ENCODE measurements at places on chromosomes 7 and 10.
A peak's percentile ranks its signal among the peaks of the same experiment; 100 is the strongest.

DNA sequence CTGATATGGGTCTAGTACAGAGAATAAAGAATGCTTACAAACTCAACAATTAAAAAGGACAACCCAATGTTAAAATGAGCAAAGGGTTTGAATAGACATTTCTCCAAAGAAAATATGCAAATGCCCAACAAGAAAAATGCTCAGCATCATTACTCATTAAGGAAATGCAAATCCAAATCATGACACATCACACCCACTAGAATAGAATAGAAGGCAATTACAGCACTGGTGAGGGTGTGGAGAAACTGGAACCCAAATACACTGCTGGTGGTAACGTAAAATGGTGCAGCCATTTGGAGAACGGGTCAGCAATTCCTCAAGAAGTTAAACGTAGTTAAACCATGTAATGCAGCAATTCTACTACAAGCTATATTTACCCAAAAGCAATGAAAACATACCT lies 53.8 kb downstream of the KDM7A start:
- DNase-seq: no peak

DNA sequence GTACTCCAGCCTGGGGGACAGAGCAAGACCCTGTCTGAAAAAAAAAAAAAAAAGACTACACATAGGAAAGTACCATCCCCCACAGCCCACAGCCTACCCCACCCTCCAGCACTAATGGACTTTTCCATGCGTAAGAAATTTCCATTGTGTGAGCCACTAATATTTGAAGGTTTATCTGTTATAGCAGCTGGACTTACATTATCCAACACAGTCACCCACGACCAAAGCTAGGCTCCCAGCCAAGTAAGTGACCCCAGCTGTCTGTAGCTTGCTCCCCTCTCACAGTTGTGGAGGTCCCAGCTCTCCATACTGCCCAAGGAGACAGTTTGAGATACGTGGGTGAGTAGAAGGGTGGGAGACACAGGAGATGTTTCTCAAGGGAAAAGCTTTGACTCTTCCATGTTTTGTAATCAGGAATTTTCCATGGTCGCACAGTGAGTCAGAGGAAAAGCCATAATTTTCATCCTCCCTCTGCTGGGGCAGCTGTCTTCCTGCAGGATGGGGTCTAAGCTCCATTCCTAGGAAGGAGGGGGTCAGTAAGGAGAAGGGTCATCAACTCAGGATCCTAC lies 57.4 kb downstream of the CAV1 start:
- no peak for DNase-seq

GRCh38 chr7:152365982-152366603 lies 69.7 kb downstream of the KMT2C start:
- no peak for DNase-seq

DNA sequence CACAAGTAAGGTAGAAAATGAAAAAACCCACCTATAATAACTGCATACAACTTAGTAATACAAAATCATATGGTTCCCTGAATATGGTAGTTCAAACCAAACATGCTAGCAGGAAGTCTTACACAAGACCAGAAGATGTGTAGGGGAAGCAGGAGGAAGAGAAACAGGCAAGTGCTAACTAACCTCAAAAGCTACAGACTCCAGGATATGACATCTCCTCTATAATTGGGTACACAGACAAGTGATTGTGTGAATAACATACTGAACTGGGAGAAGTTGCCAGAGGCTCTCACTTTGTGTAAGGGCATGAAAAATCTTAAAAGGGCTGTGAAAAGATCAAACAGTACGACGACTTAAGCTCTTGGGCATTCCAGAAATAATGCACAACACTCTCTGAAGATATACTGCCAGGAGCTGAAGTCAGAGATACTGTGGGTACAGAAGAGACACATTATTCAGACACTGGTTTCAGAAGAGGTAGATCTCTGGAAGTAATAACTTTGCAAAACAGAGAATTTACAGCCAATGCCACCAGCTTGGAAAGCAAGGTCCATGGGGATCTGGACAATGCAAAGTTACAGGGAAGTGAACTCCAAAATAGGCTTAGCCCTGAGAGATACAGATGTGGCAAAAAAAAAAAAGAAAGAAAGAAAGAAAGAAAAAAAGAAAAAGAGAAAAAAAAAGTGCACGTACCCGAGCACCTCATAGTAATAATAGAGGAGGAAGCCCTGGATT lies 767.2 kb downstream of the TNS3 start:
- no peak for DNase-seq

GRCh38 chr7:123675181-123675473 lies 19.5 kb downstream of the LMOD2 start:
- DNase-seq: peak; percentile 35

DNA sequence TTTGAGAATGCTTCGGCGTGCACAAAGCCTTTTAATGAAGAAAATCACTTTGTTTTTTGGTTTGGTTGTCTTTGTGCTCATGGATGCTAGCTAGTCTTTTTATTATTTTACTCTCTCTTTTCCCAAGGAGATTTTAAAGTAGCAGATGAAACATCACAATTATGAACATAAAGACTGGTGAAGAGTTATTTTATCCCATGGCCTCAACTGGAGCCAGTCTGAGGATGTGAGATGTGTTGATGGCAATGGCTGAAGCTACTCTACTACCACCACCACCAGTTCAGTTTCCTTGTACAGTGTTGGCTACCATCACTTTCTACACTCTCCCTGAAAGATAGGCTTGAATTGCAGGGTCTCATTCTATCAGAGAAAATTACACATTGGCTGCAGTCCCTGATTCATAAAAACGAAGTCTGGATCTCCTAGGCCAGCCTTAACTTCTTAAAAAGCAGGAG lies 494 bp upstream of the HERC4 start:
- DNase-seq: no peak

- DNase-seq: no peak
These were observed 151.1 kb downstream of the SORCS1 start for GRCh38 chr10:107013258-107014006.

DNA sequence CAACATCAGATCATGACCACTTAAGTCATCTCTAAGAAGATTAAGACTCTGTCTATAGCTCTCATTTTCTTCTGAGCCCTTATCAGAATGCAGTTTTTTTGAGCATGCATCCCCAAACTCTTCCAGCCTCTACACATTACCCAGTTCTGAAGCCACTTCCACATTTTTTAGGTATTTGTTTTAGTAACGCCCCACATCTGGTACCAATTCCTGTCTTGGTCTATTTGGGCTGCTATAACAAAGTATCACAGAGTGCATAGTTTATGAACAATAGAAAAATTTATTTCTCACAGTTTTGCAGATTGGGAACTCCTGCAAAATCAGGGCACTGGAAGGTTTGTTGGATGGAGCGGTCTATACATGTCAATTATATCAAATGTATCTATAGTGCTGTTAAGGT lies 107.7 kb upstream of the KCND2 start:
- no peak for DNase-seq

DNA sequence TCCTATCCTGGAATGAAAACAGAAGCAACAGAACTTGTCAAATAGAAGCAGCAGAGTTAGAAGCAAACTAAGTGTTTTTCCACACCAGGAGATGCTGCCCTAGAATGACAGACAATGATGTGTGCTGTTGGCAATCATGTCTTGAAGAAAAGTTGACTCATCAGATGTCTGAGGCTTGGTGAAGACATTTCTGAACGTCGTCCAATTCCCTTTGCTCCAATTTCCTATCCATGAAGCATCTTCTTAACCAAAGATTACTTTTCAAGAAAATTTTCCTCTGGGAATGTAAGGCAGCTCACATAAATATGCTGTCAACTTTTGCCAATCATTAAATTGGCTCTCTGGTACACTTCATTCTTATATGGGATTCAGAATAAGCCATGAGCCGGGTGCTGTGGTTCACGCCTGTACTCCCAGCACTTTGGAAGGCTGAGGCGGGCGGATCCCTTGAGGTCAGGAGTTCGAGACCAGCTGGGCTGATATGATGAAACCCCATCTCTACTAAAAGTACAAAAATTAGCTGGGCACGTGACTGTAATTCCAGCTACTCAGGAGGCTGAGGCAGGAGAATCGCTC lies 34.6 kb downstream of the MALSU1 start:
- peak; percentile 77 for DNase-seq

GRCh38 chr7:47577321-47577919 lies 4.5 kb downstream of the TNS3 start:
- DNase-seq: no peak

DNA sequence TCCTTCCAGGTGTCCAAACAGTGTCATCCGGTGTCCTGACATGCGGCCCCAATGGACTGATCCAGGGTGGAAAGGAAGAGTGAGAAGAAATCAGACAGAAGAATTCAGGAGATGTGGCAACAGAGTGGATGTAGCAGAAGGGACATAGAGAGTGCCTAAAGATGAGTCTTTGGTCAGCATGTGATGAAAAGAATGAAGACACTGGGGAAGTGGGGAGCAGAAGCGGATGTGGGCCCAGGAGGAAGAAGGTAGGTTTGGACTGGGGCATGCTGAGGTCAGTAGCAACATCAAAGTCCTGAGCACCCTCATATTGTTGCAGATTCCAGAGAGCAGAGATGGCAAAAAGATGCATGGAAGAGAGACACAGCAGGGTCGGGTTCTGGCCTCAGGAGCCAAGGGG lies 71.8 kb upstream of the STEAP1B start:
- DNase-seq: no peak

DNA sequence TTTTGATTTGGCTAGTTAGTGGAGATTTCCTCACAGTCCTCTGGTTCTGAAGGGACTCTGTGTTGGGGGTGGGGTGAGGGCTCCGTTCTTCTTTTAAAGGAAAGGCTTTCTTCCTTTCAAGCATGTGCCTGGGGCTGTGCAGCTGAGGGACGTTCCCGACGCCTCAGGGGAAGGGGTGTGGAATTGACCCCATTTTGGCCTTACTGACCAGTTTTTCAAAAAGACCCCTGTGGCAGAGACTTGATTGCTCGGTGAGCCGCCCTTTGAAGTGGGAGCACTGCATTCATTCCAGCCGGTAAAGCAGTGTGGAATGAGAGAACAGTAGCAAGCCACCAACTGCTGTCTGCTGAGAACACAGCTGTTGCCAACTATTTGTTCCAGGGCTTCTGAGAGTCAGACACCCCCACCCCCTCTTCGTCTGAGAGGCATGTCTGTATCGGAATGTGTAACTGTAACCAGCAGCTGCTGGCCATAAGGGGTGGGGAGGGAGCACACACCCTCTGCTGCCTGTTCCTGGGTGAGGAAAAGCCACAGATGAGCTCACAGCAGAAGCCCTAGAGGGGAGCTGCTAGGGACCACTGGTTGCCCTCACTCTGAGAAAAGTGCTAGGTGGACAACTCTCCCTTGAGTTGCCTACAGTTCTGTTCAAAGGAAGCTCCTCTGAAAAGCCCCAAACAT lies 33.2 kb downstream of the WBP1L start:
- DNase-seq: peak; percentile 98

DNA sequence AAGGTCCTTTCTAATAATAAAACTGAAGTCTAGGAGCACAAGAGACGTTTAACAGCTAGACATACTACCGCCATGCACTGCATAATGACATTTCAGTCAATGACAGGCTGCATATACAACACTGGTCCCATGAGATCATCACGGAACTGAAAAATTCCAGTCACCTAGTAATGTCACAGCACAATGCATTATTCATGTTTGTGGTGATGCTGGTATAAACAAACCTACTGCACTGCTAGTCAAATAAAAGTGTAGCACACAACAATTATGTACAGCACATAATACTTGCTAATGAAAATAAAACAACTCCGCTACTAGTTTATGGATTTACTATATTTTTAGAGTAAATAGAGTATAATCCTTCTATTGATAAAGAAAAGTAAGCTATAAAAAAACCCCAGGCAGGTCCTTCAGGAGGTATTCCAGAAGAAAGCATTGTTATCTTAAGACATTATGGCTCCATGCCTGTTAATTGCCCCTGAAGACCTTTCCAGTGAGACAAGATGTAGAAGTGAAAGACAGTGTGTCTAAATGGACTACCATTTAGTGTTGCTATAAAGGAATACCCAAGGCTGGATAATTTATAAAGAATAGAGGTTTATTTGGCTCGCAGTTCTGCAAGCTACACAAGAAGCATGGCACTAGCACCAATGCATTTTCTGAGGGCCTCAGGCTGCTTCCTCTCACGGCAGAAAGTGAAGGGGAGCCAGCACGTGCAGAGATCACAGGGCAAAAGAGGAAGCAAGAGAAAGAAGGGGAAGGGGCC lies 47.1 kb downstream of the HIBADH start:
- DNase-seq: no peak

- no peak for DNase-seq
These were observed 298.7 kb upstream of the LRRTM3 start for GRCh38 chr10:66627156-66627555.

DNA sequence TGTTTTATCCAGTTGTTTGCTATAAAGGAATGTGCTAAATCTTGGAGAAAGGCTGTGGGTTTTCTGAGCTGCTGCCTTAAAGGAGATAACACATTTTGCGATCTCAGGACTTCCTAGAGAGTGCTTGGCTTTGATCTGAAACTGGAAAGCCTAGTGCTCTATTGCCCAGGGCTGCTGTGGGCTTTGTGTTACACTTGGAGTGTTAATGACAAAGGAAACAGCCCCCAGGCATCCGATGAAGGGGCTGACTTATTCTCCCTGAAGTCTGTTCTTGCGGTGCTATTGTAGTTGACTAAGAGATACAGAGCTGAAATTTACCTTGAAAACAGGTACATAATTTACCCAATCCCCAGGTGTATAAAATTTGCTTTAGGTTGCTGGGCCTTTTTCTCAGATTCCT lies 74.5 kb downstream of the SND1 start:
- DNase-seq: no peak

DNA sequence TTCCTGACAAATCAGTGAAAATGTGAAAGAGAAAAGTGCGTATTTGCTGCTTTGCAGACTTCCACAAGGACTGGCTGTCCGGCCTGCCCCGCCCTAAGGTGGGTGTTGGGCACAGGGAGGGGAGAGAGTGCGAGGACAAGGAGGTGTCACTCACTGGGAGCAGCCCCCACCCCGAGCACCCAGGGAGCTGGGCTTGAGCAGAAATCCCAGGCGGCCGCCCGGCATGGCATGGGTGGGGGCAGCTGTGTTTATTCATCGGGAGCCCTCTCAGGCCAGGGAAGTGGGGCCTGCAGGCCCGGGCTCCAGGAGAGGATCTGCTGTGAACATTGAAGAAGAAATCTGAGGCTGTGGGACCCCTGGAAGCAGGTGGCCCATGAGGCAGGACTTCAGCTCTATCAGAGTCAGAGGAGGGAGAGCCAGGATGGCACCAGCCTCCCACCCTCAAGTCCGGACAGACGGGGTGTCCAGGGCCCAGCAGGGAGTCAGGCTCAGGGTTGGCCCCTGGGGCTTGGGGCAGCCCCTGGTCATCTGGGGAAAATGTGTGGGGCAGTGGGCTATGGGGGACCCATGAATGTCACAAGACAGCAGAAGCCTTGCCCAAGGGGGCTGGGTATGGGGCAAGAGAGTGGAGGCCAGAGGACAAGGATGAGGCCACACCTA lies 164.4 kb upstream of the PPP2R2D start:
- no peak for DNase-seq

DNA sequence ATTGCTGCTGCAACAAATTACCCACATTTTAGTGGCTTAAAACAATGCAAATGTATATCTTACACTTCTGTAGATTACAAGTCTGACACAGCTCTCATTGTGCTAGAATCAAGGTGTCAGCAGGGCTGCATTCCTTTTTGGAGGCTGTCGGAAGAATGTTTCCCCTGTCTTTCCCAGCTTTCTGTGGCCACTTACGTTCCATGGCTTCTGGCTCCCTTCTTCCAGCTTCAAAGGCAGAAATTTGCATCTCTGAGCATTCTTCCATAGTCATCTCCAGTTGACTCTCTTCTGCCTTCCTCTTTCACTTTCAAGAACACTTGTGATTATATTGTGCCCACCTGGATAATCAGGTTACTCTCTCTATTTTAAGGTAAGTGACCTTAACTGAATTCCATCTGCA lies 125.3 kb downstream of the GPR158 start:
- no peak for DNase-seq

GRCh38 chr10:70405037-70405824 lies 1.3 kb downstream of the EIF4EBP2 start:
- peak; percentile 93 for DNase-seq

All from muscle of back (tissue), 13 donors.